GM23338 (cell line): ENCODE measurements at places on chromosomes 16 and 17. TPM values are rescaled to one million over a fixed set of nuclear protein-coding genes. Genes with fewer than 3 reads are reported as not detected.
A peak's percentile ranks its signal among the peaks of the same experiment; 100 is the strongest.

Gene MYH13
- not detected in 2 replicates for polyA plus RNA-seq

Gene FXR2
- polyA plus RNA-seq = 8.6 and 10.9 TPM in 2 replicates

Gene TEKT5
- polyA plus RNA-seq = not detected in 2 replicates

Gene FGF11
- 11.1 and 13.3 TPM in 2 replicates for polyA plus RNA-seq

Gene RPL26
- polyA plus RNA-seq = 2,274 and 2,541 TPM in 2 replicates

Gene CDH15
- polyA plus RNA-seq = 0.61 and 0.63 TPM in 2 replicates

DNA sequence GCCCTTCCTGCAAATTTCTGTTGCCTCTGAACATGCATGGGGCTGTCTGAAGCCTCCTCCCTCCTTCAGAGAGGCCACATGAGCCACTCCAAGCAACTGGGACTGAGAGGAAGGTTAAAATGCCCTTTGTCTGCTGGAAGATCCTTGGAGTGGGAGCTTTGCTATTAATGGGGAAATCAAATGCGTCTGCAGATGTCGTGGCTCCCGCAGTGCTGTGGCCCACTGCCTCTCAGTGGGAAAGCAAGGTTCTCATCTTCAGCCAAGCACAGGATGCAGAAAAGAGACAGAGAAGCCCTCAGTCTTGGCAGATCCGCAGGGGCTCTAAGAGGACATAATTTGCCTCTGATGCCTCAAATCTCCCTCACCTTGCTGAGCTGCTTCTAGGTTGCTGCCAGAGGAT is 34.8 kb downstream of the PEMT start:
- no peak for DNase-seq

DNA sequence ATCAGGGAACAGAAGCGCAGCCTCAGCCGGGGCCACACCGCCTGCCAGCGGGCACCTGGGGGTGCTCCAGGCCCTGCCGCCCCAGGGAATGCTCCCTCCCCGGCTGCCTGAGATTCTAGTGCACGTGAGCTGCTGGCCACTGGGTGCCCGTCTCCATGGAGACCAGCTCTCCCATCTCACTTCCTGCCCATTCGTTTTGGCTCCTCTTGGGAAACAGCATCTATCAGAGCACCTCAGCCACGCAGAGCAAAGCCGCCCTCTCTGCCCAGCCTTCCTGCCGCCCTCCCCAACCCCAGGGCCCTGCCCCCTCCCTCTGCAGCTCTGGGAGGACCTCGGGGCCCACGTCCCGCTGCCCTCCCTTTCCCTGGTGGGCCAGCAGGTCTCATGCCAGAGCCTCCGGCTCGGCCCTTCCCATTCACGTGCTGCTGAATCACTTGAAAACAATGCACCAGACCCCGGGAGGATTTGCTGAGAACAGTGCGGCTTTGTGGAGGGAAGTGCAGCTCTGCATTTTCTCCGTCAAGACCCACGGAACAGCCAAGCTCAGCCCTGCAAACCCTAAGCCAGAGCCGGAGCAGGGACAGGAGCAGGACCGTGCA is 19.4 kb downstream of the CEP295NL start:
- DNase-seq = peak; percentile 77

GRCh38 chr17:51013322-51013721 is 107.3 kb downstream of the SPAG9 start:
- DNase-seq = no peak

GRCh38 chr16:27801289-27801945 is 251.5 kb downstream of the KATNIP start:
- no peak for DNase-seq

DNA sequence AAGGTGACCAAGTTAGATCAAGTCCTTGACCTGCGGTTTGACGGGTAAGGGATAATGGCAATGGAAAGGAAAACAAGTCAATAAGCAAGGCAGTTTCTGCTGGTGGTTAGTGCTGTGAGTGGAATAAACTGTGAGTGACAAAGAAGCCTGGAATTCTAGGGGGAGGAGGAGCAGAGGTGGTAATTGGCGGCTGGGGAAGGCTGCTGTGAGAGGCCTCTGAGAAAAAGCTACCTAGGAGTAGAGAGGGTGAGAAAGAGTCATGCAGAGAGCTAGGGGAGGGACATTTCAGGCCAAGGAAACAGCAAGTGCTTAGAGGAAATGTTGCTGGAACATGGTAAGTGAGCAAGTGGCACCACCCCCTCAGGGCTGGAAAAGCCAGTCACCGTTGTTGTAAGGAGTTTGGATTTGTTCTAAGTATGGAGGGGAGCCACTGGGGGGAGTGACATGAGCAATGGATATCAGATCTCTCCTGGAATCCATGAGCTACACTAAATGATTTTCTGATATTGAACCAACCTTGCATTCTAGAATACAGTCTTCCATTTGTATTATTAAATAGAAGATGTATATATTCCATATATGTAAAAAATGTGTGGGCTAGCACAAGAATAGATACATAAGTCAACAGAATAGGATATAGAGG is 6.7 kb downstream of the NLRC3 start:
- DNase-seq = no peak

DNA sequence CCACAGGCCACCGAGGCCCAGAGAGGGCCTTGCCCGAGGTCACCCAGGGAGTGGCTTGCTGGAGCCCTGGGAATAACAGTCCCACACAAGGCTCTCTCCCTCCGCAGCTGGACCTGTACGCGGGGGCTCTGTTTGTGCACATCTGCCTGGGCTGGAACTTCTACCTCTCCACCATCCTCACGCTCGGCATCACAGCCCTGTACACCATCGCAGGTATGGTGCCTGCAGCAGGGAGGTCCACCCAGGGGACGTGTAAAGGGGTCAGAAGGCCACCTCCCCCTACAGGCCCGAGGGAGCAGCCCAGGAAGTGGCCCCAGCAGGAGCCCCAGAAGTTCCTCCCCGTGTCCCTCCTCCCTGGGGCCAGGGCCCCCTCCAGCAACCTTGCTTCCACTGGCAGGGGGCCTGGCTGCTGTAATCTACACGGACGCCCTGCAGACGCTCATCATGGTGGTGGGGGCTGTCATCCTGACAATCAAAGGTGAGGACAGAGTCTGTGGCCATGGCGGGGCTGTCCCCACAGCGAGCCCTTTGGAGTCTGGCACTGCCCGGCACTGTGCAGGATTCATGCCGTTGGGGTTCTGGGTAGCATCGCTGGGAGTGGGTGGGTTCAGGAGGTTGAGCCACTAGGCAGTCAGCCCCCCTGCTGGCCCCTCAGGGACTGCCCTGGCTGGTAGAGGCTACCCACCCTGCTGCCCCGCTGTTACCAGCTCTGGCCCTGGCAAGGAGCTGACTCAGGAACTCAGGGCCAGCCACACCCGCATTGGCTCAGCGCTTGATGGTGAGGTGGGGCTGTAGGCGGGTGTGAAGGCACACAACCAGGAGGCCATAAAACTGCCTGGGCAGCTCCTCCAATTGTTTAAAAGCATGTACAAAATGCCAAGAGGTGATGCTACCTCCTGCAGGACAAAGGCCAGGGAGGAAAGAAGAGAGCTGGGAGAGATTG is 17.3 kb downstream of the SLC5A10 start:
- DNase-seq = no peak

DNA sequence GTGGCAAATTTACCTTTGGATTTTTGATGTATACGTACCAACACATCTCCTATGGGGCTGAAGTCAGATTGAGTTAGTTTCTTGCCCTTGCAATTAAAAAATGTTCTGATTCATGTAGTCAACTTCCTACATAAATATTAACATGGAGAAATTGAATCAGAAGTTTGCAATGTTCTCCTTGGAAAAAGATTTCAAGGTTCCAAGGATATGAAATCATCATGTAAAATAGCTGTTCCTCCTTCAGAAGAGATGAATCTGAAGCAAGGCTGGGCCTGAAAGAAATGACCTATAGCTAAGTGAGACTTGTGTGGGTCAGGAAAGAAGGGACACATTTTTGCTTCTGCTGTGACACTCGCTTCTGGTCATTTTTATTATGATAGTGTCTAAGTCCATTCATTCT is 131.7 kb downstream of the RGS9 start:
- no peak for DNase-seq

DNA sequence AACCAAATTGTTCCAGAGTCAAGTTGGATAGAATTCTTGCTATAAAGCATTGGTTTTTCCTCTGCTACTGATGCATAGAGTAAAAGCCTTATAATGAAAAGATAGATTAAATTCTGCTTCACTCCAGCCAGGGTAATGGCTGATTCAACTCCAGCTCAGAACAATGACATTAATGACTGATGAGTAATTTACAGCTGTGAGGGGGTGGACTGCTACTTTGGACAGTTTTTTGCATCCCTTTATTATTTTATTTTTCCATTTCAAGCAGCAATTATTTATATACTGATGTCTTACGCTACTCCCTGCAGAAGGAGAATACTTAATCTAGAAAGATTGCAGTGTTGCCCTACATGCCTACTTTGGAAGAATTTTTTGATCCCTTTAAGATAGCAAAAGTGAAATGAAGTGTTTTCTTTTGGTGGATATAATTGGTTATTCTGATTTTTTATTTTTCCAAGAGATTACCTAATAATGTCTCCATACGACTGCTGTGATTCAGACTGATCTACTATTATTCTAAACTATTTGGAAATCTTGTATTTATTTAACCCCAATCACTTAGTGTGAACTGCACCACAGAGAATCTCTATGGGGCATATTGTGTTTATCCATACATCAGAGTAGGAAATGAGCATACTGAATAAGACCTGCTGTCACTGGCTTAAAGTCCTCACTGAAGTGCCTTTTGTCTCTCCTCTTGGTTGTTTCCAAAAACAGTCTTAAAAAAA is 149.5 kb downstream of the TRIM37 start:
- no peak for DNase-seq

GRCh38 chr16:48361012-48361411 is 24.2 kb downstream of the SIAH1 start:
- DNase-seq = no peak
